Thoracic aorta (tissue), 2 donors: ENCODE measurements at places on chromosomes 2 and 18.

GRCh38 chr18:58988600-58988999 lies 123.9 kb downstream of the ZNF532 start:
- no peak for DNase-seq

GRCh38 chr2:66429693-66430504 lies 5.0 kb upstream of the MEIS1 start:
- DNase-seq, result no peak

- DNase-seq, result no peak
Observed at GRCh38 chr2:60612033-60612432, 58.6 kb upstream of the BCL11A start.

DNA sequence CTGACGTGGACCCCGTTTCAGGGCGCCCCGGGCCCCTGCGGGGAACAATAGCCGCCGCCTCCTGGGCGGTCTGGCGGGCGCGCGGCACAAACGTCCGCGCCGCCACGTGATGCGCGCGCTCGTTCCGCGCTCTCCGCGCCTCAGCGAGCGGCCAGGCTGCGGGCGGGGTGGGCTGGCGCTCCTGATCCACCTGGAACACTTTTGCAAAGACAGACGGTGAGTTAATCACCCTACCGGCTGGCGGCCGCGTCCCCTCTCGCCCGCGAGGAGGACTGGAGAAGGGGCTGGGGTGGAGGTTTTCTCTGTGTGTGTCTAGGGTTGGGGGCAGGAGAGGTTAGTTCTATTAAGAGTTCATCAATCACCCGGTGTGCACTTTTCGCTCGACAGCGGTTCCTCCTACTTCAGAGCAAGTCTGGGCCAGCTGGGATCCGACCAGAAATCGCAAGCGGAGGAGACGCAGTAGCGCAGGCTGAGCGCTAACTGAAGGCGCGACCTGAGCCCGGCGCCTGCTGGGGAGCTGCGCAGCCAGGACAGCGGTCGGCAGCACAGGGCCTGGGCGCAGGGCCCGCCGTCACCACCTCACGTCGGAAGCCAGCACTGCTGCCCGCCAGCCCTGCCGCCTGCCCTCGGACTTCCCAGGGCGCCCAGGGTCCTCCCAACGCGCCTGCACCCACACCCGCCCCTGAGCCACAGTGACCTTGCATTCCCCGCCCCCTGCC lies 10.3 kb upstream of the HOXD1 start:
- no peak for DNase-seq

DNA sequence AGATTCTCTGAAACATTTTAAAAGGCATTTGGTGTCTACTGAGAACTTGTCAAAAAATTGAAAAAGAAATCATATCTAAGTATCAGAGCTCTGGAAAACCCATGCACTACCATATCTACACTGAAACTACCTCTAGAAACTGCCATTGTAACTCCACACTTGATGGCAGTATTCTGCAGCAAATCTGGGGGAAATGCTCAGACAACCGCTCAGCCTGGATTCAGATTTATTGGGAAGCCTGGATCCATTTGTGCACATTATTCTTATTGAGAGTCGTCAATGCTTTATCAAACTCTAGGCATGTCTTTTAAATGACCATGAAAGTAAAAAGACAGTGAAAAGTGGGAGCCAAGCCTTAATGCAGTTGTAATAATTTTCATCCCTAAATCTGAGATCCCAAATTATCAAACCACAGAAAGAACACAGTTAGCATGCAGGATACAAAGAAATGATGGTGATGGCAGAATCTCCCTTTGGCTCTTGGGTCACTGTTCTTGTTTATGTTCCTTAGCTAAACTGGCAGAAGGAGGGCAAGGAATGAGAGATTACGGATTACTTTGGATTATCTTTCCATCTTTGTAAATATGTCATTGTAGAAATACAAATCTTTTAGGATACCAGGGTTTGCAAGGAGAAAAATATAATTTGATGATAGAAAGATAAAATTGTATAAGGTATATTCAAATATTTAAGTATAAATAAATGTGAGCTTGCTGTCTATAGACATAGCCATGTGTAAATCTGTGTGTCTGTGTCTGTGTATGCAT lies 512.1 kb upstream of the SYT4 start:
- no peak for DNase-seq

GRCh38 chr2:109382226-109382895 lies 231.4 kb downstream of the SEPTIN10 start:
- no peak for DNase-seq

- DNase-seq, result no peak
Observed at GRCh38 chr2:8072907-8073306, 608.9 kb upstream of the ID2 start.

DNA sequence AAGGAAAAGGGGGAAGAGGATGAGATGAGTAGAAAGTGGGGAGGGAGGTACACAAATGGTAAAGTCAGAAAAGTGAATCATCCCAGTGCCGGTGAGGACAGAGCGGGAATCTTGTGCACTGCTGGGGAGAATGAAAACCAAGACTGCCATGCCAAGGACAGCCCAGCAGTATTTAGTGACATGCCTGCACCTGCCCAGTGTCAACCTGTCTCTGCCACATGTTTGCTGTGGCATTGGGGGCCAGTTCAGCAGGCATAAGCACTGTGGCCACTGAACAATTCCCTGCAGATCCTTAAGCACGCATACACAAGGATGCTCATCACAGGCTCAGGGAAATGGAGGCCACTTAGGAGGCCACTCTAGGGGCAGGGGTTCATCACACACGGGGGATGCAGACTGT lies 5.2 kb upstream of the KCNK3 start:
- DNase-seq, result no peak

GRCh38 chr2:63755216-63755615 lies 86.5 kb upstream of the UGP2 start:
- no peak for DNase-seq
